ENCODE measurements at places on chromosomes 3 and 15.
A peak's percentile ranks its signal among the peaks of the same experiment; 100 is the strongest.

- no peak for DNase-seq
Observed at GRCh38 chr3:45181496-45181895, 35.3 kb upstream of the CDCP1 start.

DNA sequence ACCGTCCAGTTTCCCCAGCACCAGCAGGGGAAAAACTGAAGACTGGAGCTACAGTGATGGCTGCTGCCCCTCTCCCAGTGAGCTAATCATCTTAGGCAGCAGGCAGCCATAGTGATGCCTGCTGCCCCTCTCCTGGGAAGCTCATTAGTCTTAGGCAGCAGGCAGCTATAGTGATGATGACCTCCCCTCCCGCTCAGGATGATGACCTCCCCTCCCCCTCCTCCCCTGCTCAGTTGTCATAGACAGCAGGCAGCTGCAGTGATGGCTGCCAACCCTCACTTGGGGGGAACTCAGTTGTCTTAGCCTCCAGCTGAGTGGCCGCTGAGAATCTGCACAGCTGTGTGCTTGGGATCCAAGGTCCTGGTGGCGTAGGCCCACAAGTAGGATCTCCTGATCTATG lies 80.9 kb upstream of the MANF start:
- DNase-seq, result no peak

DNA sequence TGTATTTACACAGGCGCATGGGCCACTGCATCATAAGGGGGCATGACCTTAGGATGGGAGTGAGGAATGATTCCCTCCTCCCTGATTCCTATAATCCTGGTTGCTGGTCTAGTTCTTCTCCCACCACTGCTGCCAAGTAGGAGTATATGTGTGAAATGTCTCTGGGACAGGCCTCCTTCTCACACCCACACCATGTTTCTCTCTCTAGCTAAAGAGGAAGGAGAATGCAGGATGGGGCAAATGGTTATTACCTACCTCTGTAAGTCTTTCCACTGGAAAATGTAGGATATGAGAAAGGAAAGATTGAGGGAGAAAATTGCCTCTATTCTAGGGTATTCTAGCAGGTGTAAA lies 159.2 kb downstream of the THSD4 start:
- no peak for DNase-seq

DNA sequence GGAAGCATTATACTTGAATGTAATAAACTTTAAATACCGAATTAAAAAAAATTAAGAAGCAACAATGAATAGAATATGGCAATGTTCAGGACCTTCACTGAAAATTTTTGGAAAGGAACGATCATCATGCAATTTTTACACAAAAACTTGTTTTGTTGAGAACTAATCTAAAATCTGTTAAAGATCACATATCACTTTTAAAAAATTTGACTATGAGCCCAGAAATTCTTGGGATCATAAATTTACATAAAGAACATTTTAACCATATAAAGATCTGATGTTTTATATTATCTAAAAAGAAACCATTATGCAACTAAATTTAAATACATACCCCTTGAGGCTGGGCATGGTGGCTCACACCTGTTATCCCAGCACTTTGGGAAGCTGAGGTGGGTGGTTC lies 76.2 kb upstream of the MELTF start:
- no peak for DNase-seq

DNA sequence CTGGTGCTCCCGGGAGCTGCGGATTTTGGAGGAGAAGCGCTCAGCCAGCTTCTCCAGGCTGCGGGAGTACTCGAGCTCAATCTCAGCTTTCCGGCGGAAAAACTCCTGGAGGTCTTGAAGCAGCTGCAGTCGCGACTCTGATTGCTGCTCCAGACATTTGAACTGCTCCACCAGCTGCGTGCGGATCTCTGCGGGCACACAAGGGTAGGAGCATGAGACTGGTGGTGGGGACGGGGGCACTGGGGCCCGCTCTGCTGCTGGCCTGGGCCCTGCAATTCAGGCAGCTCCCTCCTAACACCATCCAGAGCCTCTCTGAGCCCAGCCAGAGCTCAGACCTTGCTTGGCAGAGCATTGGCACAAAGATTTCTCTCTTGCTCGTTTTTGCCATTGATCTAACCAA lies 124.7 kb downstream of the SRGAP3 start:
- DNase-seq, result no peak

- no peak for DNase-seq
Observed at GRCh38 chr15:40293006-40293405, 10.1 kb upstream of the ANKRD63 start.

GRCh38 chr3:18223974-18224373 lies 201.2 kb downstream of the SATB1 start:
- no peak for DNase-seq

DNA sequence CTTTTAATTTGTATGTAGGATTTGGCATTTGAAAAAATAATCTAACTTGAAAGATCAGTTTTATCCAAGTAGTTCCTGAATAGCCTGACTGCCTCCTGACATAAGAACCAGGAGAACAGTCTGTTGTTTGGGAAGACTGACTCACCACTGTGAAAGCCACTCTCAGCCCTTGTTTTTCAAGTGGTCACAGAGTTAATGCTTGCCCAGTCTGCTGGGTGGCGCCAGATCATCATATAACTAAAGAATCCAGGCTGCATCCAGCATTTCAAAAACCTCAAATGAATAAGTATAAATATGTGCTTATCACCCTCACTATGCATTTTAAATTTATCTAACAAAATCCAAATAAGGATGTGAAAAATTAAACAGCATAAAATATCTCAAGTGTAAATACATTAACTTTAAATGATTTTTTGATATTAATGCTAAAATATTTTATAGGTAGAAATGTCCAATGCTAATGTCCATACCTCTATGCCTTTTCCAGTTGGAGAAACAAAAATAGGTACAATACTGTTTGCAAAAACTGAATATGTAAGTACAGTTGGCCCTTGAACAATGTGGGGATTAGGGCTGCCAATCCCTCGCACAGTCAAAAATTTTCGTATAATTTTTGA lies 26.9 kb upstream of the ZBBX start:
- DNase-seq, result peak; percentile 20

- no peak for DNase-seq
Observed at GRCh38 chr3:140724856-140725812, 47.3 kb downstream of the TRIM42 start.

GRCh38 chr3:132537297-132537696 lies 59.8 kb upstream of the ACKR4 start:
- no peak for DNase-seq

GRCh38 chr3:133977568-133977967 lies 52.2 kb downstream of the SLCO2A1 start:
- DNase-seq, result no peak

- no peak for DNase-seq
Observed at GRCh38 chr15:50321680-50322210, 33.3 kb downstream of the GABPB1 start.

GRCh38 chr3:193720169-193720568 lies 127.2 kb downstream of the OPA1 start:
- DNase-seq, result no peak

DNA sequence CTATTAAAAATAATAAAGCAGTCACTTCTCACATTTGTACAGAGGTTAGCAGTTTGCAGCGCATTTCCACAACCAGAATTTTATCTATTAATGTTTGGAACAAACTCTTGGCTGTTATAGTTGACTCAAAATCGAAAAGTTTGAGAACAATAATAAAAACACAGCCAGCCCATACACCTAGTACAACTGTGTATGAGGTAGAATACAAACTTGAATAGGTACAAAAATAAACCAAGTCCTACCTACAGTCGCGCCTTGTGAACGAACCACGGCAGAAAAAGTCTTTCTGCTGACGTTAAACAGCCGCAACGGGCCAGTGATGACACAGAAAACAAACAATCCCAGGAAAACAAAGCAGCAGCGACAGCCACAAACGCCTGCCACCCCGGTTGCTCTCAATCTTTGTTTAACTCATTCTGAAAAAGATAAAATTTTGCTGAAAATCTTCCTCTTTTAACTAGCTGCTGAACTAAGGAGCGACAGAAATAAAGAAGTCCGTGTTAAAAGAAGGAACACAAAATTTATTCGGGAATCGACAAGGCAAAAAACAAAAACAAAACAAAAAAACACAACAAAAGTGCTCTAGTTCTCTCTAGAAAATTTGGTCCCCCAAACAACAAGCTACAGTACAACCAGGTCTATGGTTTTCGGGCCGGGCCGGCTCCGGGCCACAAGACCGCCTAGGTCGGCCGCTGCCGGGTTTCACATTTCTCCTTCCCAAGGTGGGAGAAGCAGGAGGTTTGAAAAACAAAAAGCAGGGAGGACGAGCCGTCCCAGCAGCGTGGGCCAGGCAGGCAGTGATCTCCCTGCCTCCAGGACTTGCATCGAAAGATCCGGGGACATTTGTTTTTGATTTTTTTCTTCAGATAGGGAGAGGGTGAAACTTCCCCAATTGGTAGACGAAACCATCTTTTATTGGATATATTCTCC lies 2.9 kb downstream of the FOXL2 start:
- DNase-seq, result peak; percentile 17

DNA sequence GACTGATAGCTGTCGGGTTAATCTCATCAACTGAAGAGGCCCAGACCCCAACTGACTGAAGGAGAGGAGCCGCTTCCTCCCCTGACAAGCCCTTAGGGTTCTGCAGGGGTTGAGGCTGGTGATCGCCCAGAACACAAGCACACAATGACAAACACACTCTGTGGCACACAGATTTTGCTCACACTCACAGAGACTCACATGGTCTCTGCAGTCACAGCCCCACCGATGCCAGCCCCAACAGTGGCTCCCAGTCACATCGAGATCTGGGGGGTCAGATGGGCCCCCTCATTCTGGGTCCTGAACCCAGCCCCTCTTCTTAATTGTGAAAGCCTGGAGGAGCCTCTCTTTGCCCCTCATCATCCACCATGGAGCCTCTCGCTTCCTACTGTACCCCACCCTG lies 16.7 kb downstream of the PTH1R start:
- no peak for DNase-seq

DNA sequence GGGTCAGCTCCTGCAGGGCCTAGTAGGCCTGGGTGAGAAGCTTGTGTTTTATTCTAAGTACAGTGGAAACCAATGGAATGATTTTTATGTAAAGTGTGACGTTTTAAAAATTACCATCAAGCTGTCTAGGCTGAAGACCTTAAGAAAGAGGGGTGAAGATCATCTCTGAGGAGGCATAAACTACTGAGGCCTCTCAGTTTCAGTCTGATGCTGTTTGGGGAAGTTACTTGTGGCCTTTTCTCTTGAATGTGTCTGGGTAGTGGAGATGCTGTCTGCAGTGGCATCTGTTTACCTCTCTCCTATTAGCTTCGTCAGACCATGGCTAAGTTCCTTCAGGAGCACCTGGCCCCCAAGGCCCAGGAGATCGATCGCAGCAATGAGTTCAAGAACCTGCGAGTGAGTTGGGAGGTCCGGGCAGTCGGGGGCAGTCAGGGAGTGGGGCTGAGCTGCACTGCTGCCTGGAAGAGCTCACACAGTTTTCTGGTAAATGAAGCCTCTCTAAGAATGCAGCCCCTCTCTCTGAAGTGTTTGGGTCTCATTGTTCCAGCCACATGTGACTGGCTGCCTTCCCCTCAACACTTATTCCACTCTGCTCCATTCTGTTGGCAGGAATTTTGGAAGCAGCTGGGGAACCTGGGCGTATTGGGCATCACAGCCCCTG lies 1.9 kb downstream of the IVD start:
- DNase-seq, result no peak

DNA sequence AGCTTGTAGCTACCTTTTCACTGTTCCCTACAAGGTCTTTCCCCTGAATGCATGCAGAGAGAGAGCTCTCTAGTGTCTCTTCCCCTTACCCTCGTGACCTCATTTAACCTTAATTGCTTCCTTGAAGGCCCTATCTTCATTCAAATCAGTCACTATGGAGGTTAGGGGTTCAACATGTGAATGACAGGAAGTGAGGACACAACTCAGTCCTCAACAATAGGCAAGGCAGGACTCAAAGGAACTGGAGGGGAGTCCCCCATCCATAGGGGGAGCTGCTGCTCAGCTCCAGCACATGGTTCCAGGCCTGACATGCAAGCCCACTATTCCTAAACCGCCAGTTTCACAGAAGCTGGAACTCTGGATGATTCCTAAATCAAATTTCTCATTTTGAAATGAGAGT lies 33.8 kb upstream of the GYG1 start:
- peak; percentile 13 for DNase-seq

- no peak for DNase-seq
Observed at GRCh38 chr3:157166561-157166960, 6.6 kb upstream of the CCNL1 start.

- DNase-seq, result no peak
Observed at GRCh38 chr15:31276596-31277298, 49.9 kb upstream of the KLF13 start.

- DNase-seq, result peak; percentile 88
Observed at GRCh38 chr15:63212050-63213004, 22.9 kb downstream of the RAB8B start.

DNA sequence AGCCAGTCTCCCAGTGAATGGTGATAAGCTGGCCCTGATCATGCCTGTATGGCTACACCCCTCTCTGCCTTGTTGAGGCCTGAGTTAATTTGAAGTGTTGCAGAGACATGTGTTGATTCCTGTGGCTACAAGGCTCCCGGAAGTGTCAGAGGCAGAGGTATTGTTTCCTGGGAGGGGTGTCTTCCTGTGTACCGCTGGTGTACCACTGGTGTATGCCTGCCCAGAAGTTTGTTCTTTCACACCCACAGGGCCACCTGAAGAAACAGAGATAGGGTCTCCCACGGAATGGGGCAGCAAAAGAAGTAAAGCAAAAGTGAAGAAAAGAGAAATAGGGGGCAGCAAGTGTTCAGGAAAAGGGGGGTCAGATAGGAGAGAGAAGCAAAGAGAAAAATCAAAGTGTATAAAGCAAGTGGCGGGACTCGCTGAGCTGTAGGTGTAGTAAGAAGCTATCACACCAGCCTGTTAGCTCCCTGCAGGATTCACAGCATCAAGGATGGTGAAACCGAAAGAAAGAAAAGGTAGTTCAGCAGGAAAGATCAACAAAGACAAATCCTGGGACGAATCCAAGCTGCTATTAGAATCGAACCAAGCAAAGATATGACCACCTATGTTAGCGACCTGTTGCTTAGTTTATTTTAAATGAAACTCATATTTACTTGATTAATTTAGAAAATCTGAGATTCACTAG lies 36.6 kb upstream of the CD47 start:
- DNase-seq, result no peak

GRCh38 chr3:120601554-120601953 lies 5.4 kb downstream of the NDUFB4 start:
- DNase-seq, result no peak

DNA sequence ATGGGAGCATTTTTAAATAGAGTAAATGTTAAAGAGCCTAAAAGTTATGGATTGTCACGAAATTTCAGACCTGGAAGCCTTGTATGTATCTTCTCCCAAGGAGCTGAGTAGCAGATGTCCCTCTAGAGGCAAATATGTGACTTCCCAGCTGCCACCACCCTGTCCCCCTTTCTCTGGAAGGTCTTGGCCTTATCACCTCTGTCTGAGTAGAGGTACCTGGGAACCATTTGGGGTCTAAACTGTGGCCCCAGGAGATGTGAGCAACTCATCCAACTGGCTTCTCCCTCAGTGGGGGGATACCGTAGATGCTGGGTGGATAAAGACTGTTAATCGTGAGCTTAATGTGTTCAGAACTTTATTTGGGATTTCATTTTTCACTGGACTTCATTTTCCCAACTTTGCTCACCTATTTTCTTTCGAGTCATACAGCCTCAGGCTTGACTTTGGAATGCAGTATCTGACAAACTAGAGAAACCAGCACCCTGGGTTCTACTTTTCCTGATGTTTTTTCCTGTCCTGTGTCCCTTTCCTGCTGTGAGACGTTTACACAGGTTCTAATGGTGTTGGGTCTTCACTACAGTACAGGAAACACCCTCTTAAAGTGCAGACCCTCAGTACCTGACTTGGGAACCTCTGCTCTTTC lies 53.3 kb upstream of the CCR4 start:
- no peak for DNase-seq

- peak; percentile 20 for DNase-seq
Observed at GRCh38 chr3:100737334-100737733, 28.0 kb downstream of the TFG start.

Data from erythroblast (primary cell).